CD4-positive, alpha-beta T cell treated with Interferon alpha-2 for 1 hour (primary cell): ENCODE measurements at places on chromosomes 2 and 18.

- DNase-seq = no peak
Measured at GRCh38 chr18:1361936-1362335, 457.3 kb downstream of the ADCYAP1 start.

GRCh38 chr2:179671043-179671981 is 190.1 kb downstream of the ZNF385B start:
- no peak for DNase-seq

DNA sequence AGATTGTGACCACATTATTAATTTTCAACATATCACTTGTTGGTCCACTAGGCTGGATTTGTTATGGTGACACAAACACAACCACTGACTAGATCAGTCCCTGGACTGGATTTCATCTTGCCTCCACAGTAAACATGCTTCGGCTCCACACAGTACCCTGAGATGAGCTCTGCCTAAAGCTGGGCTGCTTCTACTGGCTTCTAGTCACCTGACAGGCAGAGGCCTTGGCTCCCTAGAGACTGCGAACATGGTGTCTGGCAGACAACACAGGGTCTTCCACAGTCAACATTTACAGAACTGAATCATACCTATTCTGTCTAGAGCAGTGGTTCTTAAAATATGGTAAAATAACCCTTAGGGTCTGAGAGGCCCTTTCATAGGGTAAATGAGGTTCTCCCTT is 69.2 kb downstream of the RIT2 start:
- DNase-seq = no peak

DNA sequence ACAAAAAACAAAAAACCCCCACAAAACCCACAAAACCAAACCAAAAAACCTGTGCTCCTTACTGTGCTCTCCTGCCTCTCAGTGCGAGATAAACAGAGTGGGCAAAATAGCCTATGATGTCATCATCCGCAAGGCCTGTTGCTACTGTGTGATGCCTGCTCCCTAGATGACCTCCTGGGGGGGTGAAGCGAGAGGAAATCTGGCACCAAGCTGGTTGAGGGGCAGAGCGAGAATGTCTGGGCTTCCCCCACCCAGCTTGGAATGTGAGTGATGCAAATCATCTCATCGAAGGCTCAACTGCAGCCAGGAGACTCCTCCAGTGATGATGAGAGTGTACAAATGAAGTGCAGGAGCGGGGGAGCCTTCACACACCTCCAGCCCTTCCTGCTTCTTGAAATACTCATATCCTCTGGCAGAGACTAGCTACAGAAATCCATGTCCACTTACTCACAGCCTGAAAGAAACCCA is 57.7 kb upstream of the MAP4K3 start:
- DNase-seq = no peak

GRCh38 chr2:178807227-178808008 is at the start of gene TTN:
Gene TTN, minus strand, starts transcription at chr2:178807423. Its CDS starts 2,781 bp downstream, at chr2:178804642.
- DNase-seq = no peak

DNA sequence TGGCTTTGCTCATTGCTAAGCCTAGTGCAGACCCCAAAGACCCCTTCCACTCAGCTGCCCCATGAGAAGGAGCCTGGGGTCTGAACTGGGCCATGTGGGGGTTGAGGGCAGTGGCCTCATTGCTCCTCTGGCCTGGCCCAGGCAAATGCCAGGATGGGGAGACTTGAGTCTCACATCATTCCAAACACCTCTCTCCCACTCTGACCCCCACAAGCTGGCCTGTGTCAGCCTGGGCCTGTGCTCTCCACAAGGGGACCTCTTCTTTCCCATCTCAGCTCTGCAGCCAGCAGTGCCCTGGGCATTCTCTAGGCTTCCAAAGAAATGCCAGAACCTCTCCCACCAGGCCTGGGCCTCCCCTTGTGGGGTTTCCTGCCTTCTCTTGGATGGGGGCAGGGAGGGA is 45.8 kb upstream of the OTOF start:
- DNase-seq = no peak

DNA sequence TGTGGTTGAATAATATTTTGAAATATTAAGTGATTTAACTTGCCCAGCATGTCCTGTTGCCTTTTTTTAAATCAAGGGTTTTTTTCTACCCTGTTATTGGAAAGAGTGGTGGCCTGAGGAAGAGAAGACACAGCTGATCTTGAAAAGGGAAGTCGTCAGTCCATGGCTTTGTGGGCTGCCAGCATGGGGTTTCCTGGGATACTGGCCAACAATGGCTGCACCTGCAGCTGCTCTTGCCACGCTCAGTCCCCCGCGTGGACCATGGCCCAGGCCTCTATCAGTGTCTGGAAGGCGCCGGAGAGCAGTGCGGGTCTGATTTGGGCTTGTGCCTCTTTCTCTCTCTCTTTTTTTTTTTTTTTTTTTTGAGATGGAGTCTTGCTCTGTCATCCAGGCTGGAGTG is 99.3 kb downstream of the ASB1 start:
- no peak for DNase-seq

DNA sequence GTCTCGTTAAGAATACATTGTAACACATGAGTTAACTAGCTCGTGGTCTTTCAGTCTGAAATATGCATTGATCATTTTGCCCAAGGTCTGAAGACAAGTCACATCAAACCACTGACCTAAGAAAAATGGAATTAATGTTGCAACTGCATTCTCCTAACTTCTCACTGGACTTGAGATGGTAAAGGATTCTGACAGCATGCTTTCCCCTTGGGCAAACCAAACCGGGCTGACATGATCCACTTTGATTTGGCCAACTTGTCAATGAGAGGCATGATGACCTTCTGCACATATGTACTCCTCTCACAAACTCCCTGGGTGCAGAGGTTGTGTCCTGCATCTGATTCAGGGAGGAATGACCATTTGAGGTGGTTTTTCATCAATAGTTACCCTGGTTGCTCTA is 1982.5 kb upstream of the PIK3C3 start:
- no peak for DNase-seq

- DNase-seq = peak; percentile 48
Measured at GRCh38 chr2:24824966-24825882, 32.0 kb downstream of the CENPO start.

GRCh38 chr18:3655254-3656050 is 205.5 kb downstream of the TGIF1 start:
- DNase-seq = no peak

DNA sequence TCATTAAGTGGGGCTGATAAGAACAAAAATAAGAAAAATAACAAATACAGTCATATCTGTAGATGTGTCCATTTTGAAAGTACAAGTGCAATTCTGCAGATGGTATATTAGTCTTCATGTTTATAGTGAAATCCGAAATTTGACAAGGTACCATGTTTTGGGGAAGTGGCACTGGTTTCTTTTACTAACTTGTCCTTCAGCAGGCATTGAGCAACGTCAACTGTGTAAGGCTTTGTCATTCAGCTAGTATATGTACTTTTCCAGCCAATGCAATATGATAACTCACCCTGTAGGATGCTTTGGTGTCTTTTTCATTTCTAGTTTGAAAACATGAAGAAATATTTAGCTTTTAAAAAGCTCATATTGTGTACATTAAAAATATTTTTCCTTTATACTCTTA is 139.9 kb downstream of the MCFD2 start:
- no peak for DNase-seq

DNA sequence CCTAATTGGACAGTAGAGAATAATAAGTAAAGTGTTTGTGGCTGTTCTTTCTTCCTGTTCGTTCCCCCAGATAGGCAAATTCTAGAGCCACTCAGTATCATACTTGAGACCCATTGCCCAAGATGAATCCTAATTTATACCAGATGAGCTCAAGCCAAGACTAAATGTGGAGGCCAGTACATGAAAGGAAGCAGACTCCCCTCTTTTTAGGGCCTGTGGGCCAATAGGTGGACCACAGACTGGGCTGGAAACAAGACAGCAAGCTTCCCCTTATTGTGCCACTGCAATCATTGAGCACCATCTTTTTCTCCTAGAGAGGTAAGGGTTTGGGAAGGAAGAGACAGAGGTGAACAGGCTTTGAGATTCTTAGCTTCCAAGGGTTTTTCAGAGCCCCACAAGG is 141.9 kb downstream of the MGAT5 start:
- DNase-seq = no peak

DNA sequence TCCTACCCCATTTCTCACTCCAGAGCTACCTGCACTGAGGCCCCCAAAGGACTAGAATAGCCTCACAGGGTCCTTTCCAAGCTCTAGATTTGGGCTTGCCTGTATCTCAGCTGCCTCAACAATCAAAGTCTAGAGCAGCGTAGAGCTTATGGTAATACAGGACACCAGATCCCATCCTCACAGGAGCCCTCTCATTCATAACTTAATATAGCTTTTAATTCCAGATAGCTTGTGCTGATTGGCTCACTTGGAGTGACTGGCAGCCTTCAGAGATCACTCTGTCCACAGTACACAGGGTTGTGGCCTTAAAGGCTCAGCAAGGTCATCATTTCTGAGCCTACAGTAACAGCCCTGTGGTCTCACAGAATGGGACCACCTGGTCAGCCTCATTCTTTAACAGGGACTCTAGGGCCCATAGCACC is 51.4 kb downstream of the ZFP36L2 start:
- DNase-seq = no peak

- no peak for DNase-seq
Measured at GRCh38 chr2:129293326-129293725, 686.1 kb upstream of the RAB6C start.

DNA sequence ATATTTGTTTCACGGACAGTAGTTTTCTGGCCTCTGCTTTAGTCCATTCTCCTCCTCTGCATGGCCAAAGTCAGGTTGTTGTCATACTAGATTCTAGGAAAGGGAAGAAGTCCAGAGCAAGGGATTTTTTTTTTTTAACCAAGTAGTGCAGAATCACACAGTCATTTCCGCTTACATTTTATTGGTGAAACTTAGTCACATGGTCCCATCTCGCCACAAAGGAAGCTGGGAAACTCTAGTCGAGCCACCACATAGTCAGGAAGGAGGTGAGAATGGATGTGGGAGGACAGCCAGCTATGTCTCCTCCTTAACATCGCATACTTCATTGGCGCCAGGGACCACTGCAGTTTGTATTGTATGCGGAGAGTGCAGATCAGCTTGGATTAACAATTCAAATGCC is 10.4 kb downstream of the HRH4 start:
- DNase-seq = no peak

DNA sequence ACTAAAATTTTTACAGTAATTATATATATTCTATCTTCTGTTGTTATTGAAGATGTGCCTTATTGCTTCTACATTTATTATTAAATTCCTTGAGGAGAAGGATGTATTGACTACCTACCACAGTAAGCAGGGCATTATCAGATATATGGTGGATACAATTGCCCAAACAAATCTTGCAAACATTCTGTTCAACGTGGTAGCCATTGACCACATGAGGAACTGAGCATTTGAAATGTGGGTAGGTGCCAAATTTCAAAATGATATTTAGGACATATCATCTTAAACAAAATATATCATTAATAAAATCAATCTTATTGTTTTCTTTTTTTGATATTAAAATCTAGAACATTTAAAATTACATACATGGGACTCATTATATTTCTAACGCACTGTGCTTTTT is 11.1 kb downstream of the SCN3A start:
- no peak for DNase-seq

GRCh38 chr2:196927376-196928225 is 1.1 kb upstream of the PGAP1 start:
- peak; percentile 36 for DNase-seq

GRCh38 chr2:235734688-235735231 is 240.9 kb downstream of the AGAP1 start:
- no peak for DNase-seq

- no peak for DNase-seq
Measured at GRCh38 chr2:152425765-152426727, 91.1 kb downstream of the FMNL2 start.

DNA sequence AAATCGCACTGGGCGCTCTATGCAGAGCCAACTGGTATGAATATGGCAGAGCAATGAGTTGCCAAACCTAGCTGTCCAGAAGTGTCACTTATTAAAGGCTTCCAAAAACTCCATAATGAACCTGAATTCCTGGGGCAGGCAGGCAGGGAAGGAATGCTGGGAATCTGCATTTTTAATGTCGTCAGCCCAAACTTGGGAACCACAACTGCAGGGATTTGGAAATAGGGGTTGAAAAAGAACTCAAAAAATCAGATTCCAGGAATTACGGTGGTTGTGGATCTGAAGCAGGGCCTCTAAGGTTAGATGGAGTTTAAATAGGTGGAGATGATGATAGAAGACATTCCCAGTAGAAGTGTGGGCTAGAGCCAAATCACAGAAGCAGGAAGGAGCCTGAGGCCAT is 15.0 kb downstream of the NCKAP5 start:
- DNase-seq = no peak

DNA sequence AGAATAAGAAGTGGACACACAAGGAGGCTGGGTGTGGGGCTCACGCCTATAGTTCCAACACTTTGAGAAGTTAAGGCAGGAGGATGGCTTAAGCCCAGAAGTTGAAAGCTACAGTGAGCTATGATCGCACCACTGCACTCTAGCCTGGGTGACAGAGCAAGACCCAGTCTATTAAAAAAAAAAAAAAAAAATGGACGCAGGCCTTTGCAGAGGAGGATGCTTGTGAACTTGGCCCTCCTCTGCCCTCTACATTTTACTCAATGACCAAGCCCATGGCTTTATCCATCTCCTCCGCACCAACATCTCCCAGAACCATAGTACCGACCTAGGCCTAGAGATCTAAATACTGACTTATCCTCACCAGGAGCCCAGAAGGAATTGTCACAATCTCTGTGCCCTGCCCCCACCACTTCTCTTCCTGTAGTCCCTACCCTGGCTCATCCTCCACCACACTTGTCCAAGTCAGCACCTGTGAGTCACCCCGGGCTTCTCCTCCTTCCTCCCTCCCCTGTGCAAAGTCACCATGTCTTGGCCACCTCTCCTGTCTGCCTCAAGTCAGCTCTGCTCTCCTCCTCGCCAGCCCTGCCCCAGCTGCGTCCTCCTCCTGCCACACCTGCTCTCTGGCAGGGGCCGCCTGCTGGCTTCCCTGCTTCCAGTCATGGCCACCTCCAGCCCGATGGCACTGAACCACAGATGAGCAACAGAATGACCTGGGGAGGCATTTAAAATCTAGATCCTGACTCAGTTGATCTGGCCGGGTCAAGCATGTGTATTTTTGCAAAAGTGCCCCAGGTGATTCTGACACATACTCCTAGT is 35.8 kb upstream of the ASPRV1 start:
- DNase-seq = no peak

GRCh38 chr2:217431577-217432269 is 571.1 kb downstream of the TNS1 start:
- DNase-seq = no peak

GRCh38 chr2:208265371-208265800 is 669 bp upstream of the PIKFYVE start:
- DNase-seq = peak; percentile 48

DNA sequence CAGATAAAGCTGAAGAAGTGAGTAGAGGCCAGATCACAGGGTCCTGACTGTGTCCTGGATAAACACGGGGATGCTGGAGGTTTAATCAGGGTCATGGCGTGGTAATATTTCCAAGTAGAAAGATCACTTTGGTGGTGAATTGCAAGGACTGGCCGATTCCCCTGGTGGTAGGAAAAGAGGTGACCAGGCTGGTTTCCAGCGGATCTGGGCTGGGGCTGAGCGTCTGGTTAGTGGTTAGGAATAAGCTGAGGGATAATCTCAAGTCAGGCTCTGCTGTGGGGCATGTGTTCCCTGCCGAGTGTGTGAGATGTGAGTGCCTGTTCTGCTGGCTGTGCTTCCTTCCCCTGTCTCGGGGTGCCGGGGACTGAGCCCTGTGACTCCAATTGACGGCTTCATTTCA is 484.0 kb downstream of the TSN start:
- DNase-seq = no peak
